ENCODE measurements at places on chromosomes 7 and 10. TPM values are rescaled to one million over a fixed set of nuclear protein-coding genes. Genes with fewer than 3 reads are reported as not detected.

DNA sequence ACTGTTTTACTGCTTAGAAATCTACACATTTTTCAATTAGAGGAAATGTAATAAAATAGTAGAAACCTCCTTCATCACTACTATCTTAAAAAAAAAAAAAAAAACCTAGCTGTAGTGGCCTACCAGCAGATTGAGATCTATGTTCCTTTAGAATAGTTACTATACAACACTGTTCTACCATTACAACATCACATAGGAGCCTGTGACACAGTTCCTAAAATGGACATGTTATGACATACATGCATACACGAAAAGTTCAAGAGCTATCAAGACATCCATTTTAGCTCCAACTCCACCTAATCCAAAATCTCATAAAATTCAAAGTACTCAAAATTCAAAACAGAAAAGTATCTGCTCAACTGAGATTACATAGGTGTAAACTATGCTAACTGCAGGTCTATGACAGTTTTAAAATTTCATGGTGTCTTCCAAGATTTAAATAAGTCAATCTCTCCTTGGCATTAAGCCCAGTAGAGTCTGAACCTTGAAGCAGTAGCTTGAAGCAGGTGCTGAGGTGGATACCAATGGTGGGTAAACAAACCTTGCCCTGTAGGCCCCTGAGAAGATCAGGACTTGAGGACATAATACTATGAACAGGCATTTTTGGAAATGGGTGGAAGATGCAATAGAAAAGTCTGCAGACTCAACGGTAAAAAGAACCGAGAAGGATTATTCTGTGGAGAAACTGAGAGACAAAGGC, 17.0 kb downstream of the CACUL1 start:
- no peak for DNase-seq

DNA sequence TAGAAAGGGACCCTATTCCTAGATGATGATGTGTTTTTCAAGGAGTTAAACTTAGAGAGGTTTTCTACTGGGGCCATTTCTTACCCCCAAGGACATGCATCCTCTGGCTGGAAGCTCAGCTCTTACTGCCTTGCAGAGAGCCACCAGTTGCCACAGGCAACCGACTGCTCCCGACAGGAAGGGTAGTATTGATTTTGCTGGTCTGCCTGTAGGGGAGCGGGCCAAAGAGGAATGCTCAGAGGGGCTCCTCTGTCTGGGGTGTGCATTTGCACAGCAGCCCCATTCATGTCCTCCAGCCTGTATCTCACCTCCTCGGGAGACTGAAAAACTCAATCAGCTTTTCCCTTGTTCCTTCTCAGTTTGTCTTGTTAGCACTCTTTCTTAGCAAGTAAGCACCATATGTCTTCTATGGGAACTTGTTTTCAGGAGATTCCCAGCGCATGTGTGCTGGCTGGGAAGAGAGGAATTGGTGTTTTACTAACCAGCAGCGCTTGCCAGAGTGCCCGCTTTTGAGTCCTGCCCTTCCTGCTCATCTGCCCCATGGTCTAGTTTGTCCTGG, 739.0 kb upstream of the GALNT17 start:
- no peak for DNase-seq

TMEM270 gene
- not detected for polyA plus RNA-seq

DNA sequence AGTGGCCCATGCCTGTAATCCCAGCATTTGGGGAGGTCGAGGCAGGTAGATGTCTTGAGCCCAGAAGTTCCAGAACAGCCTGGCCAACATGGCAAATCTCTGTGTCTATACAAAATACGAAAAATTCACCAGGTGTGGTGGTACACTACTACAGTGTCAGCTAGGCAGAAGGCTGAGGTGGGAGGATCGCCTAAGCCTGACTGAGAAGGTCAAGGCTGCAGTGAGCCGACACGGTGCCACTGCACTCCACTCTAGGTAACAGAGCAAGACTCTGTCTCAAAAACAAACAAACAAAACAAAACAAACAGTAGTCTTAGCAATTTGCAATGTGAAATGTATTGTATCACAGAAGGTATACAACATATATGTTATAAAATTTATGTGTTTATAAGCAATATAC, 348.0 kb downstream of the SEMA3D start:
- DNase-seq: no peak

- no peak for DNase-seq
These were observed 1.7 kb downstream of the PLEKHS1 start for GRCh38 chr10:113753020-113753692.
